ENCODE measurements at places on chromosomes 7 and 10.

DNA sequence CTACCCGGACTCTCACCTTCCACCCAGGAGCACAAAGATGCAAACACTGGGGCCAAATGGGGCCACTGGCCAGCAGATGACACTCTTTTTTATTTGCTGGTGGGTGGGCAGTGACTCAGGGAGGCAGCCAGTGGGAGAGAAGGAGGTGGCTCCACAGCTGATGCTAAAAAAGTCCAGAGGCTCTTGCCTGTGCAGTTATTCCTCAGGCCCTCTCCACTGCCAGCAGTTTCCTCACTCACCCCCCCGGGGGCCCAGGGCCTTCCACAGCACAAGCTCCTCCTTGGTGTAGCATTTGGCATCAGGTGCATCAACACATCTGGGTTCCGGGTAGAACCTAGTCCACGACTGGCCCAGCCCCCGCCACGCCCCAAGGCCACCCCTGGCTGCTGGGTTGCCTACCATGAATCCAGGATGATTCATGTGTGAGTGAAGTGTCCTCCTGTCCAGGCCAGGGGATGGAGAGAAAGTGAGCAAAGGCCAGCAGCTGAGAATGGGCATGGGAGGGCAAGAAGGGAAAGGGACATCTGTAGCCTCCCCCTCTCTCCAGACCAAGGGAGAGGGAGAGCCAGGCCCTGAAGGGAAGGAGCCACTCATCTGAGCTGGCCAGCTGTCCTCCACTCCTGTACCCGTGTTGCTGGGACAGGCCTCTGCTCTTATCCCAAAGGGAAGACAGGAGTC, 1.7 kb upstream of the KCNH2 start:
- no peak for DNase-seq

GRCh38 chr10:116538456-116538855, 7.3 kb upstream of the PNLIP start:
- no peak for DNase-seq

GRCh38 chr10:71978988-71979691, 14.9 kb downstream of the CHST3 start:
- DNase-seq, result no peak

DNA sequence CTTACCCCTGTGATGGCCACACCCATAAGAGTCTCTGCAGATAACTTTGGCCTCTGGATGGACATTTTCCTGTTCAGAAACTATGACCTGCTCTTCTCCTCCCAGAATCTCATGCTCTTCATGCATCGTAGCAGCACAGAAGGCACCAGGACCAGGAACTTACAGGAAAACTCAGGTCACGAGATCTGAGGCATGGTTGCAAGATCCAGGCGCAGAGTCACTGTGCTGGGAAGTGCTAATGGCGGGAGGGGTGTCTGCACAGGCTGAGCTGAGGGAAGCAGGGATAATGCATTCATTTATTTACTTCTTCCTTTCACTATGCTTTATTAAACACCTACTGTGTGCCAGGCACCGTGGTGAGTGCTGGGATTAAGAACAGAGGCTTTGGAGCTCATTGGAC, 48.2 kb upstream of the LOXL4 start:
- no peak for DNase-seq

DNA sequence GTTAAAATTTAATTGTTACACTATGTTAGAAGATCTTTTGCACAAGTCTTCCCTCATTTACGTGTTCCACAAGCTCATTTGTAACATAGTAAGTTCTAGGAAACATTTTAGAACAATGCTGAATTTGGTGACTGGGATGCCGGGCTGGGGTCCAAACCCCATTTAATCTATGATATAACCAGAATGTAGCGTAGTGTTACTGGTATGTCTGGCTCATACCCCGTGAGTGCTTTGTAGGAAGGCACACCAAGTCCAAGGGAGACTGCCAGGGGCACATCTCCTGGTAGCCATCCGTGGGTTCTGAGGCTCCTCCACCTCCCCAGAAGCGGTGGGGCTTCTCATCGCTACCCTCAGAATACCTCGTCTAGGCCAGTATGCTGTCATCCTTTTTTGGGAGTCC, 21.3 kb upstream of the TMEM236 start:
- DNase-seq, result no peak

GRCh38 chr7:81925530-81925929, 155.7 kb upstream of the HGF start:
- no peak for DNase-seq

DNA sequence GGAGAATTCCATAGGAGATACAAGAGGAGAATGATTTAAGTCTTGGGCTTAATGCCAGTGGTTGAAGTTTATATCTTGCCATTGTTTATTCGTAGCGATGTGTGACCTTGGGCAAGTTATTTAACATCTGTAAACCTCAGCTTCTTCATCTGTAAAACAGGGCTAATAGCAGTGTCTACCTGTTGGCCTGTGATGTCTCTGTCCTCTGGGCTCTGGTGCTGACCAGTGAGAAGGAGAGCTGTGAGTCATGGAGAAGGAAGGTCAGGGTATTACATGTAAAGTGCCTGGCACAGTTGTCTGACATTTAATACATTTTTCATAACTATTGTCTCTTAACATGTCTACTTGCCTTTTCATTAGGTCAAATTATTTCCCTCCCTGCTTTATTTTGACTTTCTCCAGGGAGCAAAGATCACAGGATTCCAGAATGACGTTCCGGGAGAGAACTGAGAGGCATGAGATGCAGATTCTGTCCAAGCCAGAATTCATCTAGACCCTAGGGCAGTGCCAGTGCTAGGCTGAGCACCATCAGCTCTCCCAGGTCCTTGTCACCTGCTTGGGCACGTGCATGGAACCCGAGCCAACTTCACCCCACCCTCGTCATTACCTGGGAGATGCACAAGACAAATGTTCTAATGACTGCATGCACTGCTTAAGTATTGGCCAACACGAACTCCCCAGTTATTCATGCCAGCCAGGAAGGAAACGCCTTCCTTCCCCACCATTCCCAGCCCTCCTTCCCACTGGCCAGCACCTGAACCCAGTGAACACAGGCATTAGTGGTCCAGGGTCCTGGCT, 187.9 kb downstream of the DPY19L1 start:
- DNase-seq, result no peak

DNA sequence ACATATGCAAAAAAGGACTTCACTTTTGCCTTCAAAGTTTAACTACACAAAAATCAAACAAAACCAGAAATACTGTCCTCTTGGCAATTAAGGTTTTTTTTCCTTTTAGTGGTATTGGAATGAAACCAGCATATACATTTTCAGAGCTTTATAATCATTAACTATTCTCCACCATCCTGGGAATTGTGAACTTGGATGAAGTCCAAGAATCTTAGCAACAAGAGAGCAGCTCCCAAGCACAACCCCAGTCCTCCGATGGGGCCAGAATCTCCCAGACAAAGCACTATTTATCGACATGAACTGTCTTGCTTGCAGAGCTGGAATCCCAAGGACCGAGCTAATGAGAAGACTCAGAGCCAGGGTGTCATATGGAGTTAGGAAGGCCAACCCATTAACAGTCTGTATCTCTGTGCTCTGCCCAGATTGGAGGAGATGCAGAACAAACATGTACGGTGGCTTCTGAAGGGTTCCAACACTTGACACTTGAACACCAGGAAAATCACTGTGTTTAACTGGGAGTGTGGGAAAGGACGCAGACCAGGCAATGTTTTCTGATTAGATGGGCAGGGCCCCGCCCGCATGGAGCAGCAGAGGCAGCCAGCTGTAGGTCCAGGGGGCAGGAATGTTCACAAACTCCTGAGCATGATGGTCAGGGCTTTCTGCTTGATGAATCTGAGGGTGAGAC, 35.5 kb downstream of the PPP1R3C start:
- DNase-seq, result no peak

- DNase-seq, result no peak
Observed at GRCh38 chr7:48126037-48126436, 37.0 kb downstream of the UPP1 start.

- no peak for DNase-seq
Observed at GRCh38 chr7:25707768-25708620, 444.0 kb upstream of the NFE2L3 start.

DNA sequence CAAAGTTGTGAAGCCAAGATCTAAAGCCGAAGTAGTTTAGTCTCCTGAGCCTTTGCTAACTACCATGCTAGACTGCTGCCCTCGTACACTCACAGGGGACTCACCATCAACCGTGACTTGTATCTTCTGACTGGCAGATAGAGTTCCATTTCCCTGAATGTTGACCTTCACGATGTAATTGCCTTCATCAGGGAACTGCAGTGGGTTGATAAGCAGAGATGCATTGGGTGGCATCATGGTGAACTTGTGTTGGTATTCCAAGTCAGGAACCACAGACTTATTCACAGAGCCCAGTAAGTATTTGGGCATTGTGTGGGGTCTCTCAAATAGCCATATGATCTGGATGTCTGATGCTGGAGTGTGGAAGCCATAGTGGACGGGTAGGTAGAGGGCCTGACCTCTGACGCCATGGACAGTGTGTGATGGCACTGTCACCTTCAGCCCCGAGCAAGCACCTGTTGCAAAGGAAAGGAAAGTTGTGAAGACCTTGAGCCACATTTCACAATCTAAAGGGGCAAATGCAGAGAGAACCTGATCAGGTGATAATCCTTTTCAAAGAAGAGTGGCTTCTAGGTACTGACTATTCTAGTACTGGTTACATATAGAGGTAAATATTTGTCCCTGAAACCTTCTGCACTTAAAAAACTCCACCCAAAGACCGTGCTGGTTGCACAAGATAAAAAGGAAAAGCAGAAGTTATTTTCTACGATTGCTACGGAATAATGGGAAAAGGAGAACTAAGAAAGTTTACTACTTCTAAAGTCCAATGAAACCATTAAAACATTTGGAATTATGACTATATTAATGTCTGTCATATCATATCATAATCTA, 7.1 kb downstream of the HEPACAM2 start:
- DNase-seq, result no peak

DNA sequence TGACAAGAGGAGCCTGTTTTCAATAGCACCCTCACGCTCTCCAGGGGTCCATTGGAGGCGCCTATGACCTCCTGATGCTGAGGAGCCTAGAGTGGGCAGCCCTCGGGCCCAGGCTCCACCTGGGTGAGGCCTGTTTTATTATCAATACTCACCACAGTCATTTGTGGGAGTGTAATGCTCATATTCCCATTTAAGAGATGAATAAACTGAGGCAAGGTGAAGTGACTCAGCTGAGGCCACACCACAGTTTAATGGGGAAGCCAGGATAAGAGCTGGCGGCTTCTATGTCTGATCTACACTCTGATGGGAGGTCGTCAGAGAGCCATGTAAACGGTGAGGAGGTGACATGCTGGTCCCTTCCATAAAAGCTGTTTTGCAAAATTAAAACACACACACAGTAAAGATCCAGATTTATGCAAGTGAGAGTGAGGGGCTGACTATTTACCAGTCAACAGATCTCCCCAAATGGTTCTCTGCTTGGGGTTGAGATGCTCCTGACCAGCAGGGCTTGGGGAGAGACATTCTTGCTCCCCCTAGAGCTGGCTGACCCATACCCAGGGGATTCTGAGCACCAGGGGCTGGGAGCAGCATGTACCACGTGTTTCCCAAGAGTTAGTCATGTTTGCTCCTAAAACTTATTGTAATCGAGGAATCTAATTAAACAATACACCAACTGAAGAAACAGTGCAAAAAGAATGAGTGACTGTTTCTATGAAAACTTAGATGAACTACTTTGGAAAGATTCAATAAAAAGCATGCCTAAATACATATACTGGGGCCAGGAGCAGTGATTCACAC, 81.0 kb upstream of the INSIG1 start:
- DNase-seq, result no peak

DNA sequence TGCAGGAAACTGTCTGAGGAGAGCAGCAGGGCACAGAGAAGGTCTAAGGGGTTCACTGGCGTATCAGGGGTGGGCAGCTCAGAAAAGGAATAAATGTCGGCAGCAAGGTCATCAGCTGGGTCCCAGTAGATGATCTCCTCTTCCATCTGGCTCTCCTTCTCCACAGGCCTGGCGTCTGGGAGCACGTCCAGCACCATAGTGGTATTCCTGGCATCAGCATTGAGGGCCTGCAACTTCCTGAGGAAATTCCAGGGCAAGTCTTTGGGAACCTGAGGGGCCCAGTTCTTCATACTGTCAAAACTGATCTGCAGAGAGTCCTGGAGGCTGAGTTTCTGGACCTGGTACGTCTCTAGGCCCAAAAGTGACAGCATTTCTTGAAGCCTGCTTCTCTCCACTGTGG, 9.6 kb upstream of the MRPS24 start:
- DNase-seq, result no peak

DNA sequence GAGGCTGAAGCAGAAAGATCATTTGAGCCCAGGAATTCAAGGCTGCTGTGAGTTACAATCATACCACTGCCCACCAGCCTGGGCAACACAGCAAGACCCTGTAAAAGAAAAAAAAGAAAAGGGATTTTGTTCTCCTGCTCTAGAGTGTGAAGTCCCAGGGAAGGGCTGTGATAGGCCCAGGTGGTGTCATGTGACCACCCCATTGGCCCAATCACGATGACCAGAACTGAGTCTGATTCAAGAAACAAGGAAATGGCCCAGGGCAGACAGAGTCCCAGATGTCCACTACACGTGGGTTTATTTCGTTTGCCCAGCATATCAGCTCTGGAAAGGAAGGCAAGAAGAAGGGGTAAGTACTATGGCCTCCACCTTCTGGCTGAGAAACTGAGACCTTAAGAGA, 81.3 kb upstream of the CUX1 start:
- DNase-seq, result no peak

- no peak for DNase-seq
Observed at GRCh38 chr10:124593431-124593985, 131.9 kb downstream of the LHPP start.

GRCh38 chr7:57427594-57427993, 22.4 kb upstream of the ZNF716 start:
- no peak for DNase-seq

GRCh38 chr7:4689668-4690067, 7.6 kb downstream of the FOXK1 start:
- no peak for DNase-seq

GRCh38 chr7:12569673-12570072, 847 bp upstream of the SCIN start:
- no peak for DNase-seq

DNA sequence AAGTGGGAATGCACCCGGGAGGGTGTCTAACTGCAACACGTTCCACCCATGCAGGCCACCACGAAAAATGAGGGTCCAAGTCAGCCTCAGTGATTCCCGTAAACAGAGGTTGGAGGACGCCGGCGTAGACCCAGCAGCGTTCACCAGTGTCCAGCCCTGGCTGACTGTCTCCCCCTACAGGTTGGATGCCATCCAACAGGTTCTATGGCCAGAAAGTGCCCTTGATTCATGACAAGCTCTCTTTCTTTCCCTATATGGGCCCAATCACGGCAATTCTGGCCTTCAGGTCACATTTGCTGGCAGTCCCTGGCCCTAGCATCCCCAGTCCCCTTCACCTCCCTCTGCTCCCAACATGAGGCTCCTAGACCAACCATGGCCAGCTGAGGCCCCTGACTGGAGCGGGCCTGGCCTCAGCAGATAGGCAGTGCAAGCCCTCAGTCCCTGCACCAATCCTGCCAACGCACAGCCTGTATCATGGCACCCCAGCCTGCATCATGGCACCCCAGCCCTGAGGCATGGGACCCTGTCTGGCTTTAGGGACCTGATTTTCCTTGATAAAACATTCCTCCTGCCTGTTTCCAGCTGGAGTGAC, 227.4 kb downstream of the GRID1 start:
- DNase-seq, result no peak

- DNase-seq, result no peak
Observed at GRCh38 chr7:25329815-25330214, 101.5 kb upstream of the NPVF start.

- DNase-seq, result no peak
Observed at GRCh38 chr10:118394301-118395200, 52.4 kb upstream of the FAM204A start.

Data from activated T-helper 9 cell treated with anti-CD3 and anti-CD28 coated beads, Interleukin-2, amount 50 U/mL, for 16 hours (primary cell).